ENCODE measurements at places on chromosomes 2 and 18.

DNA sequence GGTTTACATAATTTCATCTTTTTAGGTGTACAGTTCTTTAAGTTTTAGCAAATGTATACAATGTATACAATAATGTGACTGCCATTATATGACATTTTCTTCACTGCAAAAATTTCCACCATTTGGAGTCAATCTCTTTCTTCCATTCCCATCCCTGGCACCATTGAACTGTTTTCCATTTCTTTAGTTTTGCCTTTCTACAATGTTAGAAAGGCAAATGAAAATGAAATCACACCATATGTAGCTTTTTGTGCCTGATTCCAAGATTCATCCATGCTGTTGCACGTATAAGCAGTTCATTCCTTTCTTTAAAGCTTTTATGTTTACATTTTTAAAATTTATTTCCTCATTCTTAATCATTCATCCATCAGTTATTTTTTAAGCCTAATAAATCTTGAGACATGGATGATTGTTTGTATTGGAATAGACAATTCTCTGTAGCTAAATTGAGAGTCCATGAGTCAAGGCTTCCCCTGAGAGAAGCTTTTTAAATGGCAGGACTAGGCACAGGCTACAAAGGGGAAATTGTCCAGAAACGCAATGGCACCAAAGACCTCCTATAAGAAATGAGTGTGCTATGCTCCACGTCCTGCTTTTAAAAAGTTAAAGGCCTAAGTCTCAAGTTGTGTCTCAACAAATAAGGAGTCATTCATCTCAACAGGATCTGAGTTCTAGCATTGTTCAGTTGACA lies 8.7 kb upstream of the COL5A2 start:
- no peak for DNase-seq

DNA sequence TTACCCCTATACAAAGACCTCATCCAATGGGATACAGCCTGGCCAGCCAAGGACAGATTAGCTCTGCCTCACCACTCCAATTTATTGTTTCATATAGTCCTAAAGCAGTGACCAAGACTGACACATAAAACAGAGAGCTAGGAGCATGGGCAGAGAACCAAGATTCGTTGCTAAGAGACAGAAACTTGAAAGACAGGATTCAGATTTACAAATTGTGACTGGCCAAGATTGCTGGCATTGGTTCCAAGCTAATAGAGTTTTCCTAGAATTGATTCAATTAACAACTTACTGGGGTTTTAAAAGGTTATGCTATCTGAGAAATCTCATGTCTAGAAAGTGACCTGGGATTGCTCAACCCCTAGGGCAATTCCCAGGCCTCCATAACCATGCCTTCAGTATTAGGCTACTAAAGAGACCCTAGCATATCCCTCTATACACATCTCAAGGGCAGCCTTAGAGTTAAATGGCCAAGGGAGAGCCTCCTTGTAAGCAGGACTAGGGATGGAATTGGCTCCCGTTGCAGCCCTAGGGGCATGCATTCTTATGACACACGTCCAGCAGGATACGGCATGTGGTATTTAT lies 75.6 kb downstream of the ICOS start:
- DNase-seq, result no peak

DNA sequence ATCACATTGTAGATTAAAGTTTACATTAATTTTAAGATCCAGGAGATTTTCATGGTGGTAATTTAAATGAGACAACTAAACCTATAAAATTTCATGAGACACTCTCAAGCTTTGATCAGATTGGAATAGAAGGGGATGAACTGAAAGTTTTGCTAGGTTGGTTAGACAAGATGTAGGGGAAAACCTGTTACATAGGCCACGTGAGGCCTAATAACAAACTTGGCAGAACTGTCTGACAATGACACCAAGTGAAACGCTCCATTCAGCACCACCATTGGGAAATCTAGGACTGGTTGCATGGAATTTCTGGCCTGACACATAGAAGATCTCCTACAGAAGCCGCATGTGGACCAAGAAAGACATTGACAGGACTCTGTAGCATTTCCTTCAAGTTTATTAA lies 87.8 kb upstream of the SLC39A10 start:
- no peak for DNase-seq

DNA sequence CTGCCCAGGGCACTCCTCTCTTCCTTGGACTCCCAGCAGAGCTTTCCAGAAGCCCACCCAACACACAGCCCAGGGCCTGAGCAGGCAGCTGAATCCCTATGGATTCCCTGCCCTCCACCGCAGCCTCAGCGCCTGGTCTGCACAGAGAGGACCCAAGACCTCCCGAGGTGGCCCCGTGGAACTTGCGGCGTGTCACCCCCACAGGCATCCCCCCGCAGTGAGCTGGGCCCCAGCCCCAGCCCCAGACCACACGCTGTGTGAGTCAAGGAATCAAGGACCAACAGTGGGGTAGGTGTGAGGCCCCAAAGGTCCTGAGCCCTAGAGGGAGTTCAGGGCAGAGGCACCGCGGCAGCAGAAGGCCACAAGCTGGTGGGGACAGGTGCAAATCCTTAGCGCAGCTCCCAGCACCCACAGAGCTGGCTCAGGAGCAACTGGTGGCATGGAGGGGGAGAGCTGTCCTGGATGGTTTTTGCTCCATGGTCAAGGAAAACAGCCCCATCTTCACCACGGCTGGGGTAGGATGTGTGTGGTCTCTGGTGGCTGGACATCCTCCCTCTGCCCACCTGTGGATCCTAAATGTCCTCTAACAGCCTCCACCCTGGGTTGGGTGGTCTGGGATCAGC lies 8.5 kb downstream of the HS6ST1 start:
- DNase-seq, result no peak

- DNase-seq, result no peak
Measured at GRCh38 chr2:30275256-30275655, 43.9 kb downstream of the LBH start.

GRCh38 chr2:12716032-12716281 lies 779 bp upstream of the TRIB2 start:
- no peak for DNase-seq

DNA sequence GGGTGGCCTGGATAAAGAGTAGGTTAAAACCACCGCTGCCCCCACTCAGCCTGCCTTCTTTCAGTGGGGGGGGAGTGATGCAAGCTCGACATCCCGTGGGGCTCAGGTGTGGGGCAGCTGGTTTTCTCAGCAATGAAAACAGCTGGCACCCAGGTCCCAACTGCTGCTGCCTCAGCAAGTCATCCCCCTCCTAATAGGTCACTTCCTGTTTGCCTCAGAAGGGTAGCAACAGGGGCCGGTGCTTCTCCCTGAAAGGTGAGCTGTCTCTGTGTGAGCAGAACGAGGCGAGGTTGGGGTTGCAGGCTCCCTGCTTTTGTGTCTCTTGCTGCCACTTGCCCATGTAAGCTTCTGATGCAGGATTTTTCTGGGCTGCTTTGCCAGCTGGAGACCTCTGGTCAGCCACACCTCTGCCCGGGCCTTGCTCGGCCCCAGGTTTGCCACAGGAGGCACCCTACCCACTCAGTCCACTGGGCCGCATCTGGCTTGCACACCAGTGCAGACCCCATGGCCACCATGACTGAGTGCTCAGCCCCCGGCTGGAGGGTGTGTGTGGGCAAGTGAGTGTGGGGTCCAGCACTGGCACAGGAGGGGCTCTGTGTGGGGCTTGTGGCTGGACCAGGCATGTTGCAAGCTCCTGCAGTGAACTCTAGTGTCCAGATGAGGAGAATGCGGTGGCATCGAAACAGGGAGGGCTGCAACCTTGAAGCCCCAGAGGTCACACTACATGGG lies 11.5 kb upstream of the ASB1 start:
- no peak for DNase-seq
